ENCODE measurements at places on chromosomes 5 and 9.

- DNase-seq = no peak
Measured at GRCh38 chr9:35757226-35757891, 3.3 kb upstream of the MSMP start.

DNA sequence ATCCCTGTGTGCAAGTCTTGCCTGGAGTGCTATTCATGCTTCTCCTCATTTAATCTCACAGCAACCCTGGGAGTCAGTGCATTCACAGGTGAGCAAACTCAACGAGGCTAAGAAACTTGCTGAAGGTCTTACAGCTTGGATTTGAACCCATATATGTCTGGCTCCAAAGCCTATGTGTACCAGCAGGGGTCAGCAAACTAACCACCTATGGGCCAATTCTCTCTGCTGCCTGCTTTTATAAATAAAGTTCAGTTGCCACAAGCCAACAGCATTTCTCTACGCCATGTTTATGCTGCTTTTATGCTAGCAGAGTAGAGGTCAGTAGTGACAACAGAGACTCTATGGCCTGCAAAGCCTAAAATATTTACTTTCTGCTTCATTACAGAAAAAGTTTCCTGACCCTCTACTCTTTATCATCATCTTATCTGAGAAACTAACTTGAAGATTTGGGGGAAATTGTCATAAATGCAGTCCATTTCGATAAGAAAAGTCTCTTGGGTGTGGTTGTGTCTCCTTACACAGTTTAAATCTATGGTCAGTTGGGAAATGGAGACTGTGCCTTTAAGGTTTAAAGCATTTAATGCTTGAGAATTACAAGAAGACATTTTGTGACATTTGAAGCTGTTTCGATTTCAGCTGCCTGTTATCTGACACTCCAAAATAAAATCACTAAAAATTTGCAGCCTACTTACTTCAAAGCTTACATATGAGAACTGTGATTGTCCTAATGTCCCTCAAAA is 137.7 kb downstream of the PRELID2 start:
- no peak for DNase-seq

- no peak for DNase-seq
Measured at GRCh38 chr5:9681706-9682105, 51.6 kb upstream of the TAS2R1 start.

- no peak for DNase-seq
Measured at GRCh38 chr5:53940921-53941320, 369.5 kb downstream of the ARL15 start.

DNA sequence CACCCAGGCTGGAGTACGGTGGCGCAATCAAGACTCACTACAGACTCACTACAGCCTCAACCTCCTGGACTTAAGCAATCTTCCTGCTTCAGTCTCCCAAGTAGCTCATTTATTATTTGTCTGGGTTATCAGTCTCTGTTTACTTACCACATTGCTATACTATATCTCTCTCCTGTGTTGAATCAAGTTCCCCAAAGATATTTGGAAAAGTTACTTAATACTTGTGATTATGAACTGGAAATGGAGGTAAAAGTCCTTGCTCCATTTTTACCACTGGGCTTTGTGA is 55.6 kb downstream of the ANGPTL2 start:
- no peak for DNase-seq

DNA sequence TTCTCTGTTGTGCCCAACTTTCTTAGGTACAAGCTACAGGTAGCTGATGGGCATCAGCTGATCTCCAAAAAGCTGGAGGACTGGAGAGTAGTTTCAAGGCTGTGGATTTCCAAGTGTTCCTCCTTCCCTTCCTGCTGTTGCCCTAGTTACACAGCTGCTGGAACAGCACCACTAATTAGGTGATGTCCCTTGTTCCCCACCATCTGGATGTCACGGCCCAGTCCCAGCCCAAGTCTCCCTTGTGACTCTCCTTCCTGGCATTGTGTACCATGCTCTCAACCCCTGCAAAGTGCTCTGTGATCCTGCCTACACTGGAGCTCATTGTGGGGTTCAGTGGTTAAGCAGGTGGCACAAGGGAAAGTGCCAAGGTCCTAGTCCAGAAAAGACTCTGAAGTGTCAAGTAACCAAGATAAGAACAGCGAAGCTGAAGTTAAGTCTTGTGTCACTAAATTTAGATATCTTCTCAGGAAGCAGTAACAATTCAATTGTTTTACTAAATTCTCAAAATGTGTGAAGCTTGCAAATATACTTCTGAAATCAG is 604.5 kb downstream of the ISL1 start:
- DNase-seq = no peak

DNA sequence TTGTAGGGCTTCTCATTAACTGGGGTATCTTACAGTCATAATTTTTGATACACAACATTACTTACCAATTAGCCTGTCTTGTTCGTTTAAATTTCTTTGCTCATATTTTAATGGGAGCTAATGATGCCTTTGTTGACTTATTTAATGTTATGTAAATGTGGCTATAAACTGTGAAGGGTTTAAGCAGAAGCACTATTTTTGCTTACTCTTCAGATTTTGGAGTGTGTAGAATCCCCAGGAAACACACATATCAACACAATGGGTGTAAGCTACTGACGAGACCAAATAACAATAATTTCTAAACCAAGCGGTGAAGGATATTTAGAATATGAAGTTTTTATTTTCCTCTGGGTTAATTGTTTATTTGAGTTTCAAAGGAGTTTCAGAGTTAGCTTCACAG is 452.5 kb downstream of the EBF1 start:
- DNase-seq = no peak

DNA sequence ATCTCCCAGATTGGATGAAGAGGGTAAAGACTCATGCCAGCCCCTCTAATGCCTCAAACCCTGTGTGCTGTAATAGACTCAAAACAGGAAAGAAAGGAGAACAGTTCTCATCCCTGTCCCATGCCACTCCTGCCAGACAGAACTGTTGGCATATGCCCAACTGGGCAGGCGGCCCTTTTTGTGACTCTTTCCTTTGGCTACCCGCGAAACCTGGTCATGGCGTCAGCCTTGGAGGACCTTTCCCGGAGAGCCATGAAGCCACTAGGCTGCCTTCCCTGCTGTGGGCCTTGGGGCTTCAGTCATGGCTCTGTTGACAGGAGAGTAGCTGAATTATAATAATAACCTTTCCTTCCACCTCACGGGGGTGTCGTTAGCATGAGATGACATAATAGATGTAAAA is 75.9 kb upstream of the SEMA6A start:
- DNase-seq = no peak

DNA sequence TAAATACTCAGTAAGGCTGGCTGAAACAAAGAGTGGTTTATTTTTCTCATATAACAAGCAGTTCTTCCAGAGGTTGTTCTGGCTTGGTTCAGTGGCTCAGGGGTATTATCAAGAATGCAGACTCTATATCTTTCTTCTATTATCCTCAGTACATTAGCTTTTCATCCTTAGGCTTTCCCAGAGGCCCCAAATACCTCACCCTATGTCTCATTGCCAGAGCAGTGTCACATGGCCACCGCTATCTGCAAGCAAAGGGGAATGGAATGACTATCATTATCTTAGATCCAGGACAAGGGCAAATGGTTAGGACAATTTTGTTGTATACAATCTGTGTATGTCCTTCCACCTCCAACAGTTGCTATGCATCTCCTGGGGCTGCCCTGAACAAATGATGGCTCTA is 69.0 kb upstream of the SNX2 start:
- no peak for DNase-seq

DNA sequence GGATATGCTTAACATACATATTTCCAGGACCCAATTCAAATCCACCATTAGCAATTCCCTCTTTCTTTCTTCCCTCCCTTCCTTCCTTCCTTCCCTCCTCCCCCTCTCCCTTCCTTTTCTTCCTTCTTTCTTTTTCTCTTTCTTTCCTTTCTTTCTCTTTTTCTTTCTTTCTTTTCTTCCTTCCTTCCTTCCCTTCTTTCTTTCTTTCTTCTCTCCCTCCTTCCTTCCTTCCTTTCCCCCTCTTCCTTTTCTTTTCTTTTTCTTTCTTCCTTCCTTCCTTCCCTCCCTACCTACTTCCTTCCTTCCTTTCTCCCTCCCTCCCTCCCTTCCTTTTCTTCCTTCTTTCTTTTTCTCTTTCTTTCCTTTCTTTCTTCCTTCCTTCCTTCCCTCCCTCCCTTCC is 332.0 kb downstream of the TMEM161B start:
- DNase-seq = no peak
